GM23248 (cell line): ENCODE measurements at places on chromosomes 12 and 14. TPM values are rescaled to one million over a fixed set of nuclear protein-coding genes. Genes with fewer than 3 reads are reported as not detected.

DNA sequence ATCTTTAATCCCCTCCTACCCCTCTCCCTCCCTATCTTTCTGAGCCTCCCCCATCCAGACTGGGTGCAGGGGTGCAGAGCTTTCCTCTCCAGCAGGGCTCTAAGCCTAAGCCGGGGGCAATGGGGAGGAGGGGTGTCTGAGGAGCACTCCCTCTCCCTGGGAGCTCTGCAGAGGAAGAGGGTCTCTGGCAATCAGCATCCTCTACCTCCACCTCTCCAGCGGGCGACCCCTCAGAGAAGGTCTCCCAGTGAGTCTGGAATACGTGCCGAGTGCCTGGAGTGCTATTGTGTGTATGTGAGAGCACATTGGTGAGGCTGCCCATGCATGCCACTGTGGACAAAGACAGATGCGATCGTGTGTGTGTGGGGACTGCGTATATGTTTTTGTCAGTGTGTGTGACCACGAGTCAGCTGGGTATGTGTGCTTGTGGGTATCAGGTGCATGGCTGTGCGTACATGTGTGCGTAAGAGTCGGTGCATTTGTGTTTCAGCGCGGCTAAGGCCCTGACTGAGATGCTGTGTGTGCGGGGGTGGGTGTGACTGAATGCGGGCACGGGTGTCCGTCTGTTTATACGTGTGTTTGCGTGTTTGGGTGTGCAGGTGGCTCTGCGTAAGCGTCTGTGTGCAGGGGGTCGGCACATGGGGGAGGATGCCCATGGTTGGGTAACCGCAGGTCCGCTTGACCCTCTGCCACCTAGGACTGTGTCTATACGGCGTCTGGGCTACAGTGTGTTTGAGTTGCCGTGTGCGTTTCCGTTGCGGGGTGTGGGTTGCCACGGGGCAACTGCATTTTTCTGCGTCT lies 905 bp upstream of the DLK1 start:
- DNase-seq: no peak
- H3K27ac ChIP-seq: no peak overlapping the region
- no peak overlapping the region for H3K4me3 ChIP-seq
- H3K27me3 ChIP-seq: peaks cover 65% of the 10 kb centered on the region
- H3K36me3 ChIP-seq: no peaks in the 10 kb centered on the region

GRCh38 chr12:85725991-85726390 lies 110.2 kb downstream of the RASSF9 start:
- no peaks in the 10 kb centered on the region for H3K36me3 ChIP-seq
- H3K27ac ChIP-seq: no peak overlapping the region
- H3K4me3 ChIP-seq: no peak overlapping the region

GRCh38 chr14:51455041-51455835 lies 196.5 kb upstream of the FRMD6 start:
- H3K27ac ChIP-seq: no peak overlapping the region
- no peak overlapping the region for H3K4me3 ChIP-seq
- no peaks in the 10 kb centered on the region for H3K27me3 ChIP-seq
- no peaks in the 10 kb centered on the region for H3K36me3 ChIP-seq
- no peak for DNase-seq

DNA sequence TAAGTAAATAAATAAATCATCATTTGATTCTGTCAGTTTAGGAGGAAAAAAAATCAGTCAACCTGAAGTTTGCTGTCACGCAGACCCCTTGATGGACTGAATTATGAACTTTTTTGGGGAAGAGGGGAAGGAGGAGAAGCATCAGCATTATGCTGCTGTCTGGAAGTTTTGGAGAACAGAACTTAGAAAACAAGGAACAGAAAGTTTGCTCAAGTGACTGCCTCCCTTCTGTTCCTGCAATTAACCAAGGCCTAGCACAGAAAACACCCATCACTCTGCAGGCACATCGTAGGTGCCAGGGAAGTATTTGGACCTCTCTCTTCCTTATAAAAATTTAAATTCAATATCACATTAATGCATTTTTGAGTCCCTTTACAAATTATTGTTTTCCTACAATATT lies 283.8 kb downstream of the VRK1 start:
- no peaks in the 10 kb centered on the region for H3K36me3 ChIP-seq
- H3K27me3 ChIP-seq: no peaks in the 10 kb centered on the region
- no peaks in the 10 kb centered on the region for H3K4me1 ChIP-seq

RASSF9 gene
- total RNA-seq: 0.89 and 1.5 TPM in 2 replicates
